ENCODE measurements at places on chromosomes 5 and 9. TPM values are rescaled to one million over a fixed set of nuclear protein-coding genes. Genes with fewer than 3 reads are reported as not detected.

- no peak for DNase-seq
Measured at GRCh38 chr9:110180511-110181434, 27.2 kb downstream of the C9orf152 start.

- DNase-seq, result no peak
Measured at GRCh38 chr9:112115109-112115508, 60.0 kb downstream of the SUSD1 start.

DNA sequence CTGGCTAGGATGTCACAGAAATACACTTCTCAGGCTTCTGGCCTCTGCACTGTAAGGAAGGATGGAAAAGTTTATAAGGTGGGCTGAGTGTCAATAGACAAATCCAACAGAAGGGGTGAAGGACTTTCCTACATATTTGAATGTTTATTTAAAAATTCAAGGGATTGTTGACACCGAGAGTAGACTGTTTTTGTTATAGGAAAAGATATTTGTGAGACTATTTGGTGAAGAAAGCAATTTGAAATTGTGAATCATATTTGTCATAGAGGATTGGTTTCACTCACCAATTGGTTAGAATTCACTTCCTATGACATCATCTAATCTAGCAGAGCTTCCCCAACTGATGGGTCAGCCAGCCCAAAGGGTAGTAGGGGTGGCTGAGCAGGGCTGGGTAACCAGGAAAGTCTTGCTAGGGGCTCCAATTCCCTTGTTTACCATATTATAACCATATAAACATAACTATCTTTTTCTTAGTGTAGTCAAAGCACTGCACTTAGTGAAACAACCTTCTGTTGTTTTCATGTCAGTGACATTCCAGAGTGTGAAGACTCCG, 14.9 kb upstream of the MEGF10 start:
- DNase-seq, result no peak

DNA sequence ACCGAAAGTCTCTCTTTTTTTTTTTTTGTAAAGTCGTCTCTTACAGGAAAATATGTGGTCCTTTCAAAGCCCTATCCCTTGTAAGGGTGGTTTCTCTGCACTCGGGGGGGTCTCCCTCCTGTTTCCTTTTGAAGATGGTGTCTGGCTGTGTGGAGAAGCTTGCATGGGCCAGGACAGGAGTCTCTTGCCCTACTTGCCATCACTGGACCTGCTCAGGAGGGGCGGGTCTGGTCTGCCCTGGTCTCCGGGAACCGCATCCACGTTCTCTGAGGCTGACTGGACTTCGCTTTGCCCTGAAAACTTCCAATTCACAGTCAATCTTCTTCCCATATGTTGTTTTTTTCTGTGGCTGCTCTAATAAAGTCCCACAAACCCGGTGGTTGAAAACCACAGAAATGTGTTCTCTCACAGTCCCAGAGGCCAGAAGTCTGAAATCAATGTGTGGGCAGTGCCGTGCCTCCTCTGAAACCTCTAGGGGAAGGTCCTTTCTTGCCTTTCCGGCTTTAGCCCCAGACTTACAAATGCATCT, 92.9 kb upstream of the IER5L start:
- DNase-seq, result no peak

DNA sequence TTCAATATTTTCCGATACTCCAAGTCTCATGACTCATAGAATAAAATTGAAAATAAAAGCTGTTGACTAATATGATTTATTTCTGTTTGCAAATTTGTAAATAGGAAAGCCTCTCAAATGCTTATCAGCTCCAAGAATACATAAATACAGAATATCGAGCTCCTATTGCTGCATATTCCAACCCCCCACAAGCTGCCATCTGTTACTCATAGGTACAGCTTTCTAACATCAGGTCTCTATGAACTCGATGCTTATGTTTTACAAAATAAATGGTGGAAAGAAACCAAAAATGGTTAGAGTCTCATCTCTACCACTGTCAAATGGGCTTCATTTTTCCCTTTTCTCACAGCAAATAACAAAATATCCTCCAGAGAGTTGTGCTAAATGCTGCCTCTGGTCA, 631.6 kb upstream of the CDH18 start:
- no peak for DNase-seq

GRCh38 chr5:32990593-32991420, 279.7 kb downstream of the NPR3 start:
- no peak for DNase-seq

DNA sequence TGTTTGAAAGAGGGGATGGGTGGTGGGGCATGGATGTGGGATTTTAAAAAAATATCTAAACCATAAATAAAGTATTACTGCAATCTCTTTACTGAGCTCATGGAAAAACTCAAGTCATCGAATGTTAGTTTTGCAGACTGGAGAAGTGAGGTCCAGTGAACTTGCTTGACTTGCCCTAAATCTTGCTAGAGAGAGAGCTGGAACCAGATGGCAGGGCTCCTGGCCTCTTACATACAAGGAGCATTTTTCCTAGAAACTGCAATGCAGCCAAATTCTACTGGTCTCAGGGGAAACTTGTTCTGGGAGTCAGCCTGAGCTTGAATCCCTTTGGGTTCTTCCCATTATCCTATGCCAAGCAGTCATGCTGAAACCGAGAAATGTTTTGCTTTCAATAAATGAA, 2.9 kb upstream of the TGFBI start:
- DNase-seq, result no peak

DNA sequence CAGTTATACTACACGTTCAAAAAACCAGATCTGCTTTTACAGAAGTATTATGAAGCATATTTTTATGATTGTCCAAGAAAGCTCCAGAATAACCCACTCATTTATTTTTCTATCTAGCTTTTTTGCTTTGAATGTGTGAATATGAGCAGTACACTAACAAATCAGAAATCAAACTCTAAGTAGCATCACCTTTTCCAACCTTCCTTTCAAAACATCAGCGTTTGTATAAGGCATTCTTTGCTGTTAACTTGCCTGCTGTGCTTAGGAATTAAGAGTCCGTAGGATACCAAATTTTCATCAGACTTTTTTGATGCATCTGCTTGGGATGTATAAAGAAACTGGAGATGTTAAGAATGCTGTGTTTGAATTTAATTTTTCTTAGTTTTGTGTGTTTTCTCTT, 3.8 kb downstream of the TLE4 start:
- no peak for DNase-seq

- peak; percentile 60 for DNase-seq
Measured at GRCh38 chr9:97954550-97954989, 16.6 kb upstream of the HEMGN start.

- DNase-seq, result peak; percentile 69
Measured at GRCh38 chr9:133994353-133995011, 2.4 kb upstream of the VAV2 start.

- DNase-seq, result no peak
Measured at GRCh38 chr9:80994892-80995291, 694.5 kb downstream of the TLE1 start.

The WDR38 gene
- total RNA-seq, result not detected

The C5orf52 gene
- total RNA-seq, result not detected

The CD14 gene
- total RNA-seq, result 16.0 TPM

Measured in naive thymus-derived CD4-positive, alpha-beta T cell (primary cell).